ENCODE measurements at places on chromosomes 13 and 19. TPM values are rescaled to one million over a fixed set of nuclear protein-coding genes. Genes with fewer than 3 reads are reported as not detected.

- no peaks in the 10 kb centered on the region for H3K4me1 ChIP-seq
- no peak for DNase-seq
- no peak overlapping the region for H3K27ac ChIP-seq
- no peaks in the 10 kb centered on the region for H3K36me3 ChIP-seq
- no peak overlapping the region for H3K4me3 ChIP-seq
These were observed 11.7 kb downstream of the TJP3 start for GRCh38 chr19:3719868-3720267.

DNA sequence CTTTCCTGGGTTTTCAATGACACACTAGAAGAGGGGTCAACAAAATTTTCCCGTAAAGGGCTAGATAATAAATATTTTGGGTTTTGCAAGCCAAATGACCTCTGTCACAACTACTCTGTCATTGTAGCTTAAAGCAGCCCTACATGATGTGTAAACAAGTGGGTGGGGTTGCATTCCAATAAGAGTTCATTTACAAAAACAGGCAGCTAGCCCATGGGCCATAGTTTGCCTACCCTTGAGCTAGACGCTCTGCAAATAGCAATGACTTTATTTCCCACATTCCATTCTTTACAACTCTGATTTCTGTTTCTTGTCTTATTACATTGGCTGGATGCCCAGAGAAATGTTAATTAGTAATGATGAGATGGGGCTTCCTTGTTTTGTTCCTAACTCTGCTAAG, 76.0 kb downstream of the ZNF557 start:
- no peak overlapping the region for H3K27ac ChIP-seq
- H3K36me3 ChIP-seq: no peaks in the 10 kb centered on the region
- no peaks in the 10 kb centered on the region for H3K27me3 ChIP-seq
- no peaks in the 10 kb centered on the region for H3K4me1 ChIP-seq
- no peak overlapping the region for H3K4me3 ChIP-seq
- no peak for DNase-seq

DNA sequence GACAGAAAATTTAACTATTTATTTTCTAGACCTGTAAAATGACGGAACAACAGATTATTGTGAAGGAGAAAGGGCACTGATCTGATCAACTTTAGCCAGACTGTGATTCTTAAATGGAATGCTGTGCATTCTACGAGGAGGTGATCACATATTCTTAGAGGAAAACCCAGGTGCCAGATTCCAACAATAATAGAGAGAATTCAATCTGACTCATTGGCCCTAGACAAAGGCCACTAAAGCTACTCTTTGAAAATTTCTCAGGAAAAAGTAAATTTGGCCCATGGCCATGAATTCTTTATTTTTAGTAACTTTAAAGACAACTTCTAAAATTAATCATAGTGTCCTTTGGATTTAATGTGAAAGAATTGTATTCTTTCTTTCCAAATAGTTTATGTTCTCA, 58.6 kb upstream of the POSTN start:
- peak overlapping the region; percentile 97 for H3K27ac ChIP-seq
- no peak overlapping the region for H3K4me3 ChIP-seq
- H3K4me1 ChIP-seq: peaks cover 21% of the 10 kb centered on the region
- peak; percentile 87 for DNase-seq
- H3K36me3 ChIP-seq: no peaks in the 10 kb centered on the region

DNA sequence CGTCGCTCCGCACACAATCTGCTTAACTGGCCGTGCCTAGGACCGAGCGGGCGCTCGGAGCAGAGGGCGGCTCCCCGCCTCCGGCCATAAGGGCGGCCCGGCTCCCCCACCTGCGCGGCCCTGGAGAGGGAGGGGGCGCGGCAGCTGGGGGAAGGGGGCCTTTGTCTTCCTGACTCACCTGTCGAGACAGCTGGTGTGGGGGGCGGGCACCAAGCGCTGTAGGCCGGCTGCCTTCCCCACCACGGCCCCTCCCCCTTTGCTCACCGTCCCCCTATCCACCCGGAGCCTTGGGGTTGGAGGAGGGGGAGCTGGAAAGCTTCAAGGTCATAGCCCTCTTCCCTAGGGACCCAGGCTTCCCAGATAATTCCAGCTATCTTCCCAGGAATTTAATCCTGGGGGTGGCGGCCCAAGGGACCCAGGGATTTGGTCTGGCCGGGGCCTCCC, 1.2 kb downstream of the VASP start:
- H3K36me3 ChIP-seq: peaks cover 11% of the 10 kb centered on the region
- H3K4me3 ChIP-seq: peak overlapping the region; percentile 99
- H3K4me1 ChIP-seq: peaks cover 23% of the 10 kb centered on the region
- H3K27me3 ChIP-seq: no peaks in the 10 kb centered on the region
- peak overlapping the region; percentile 87 for H3K27ac ChIP-seq

- DNase-seq: no peak
These were observed 13.1 kb downstream of the PCID2 start for GRCh38 chr13:113195360-113195759.

GRCh38 chr13:48862572-48862971, 113.1 kb upstream of the FNDC3A start:
- no peak overlapping the region for H3K4me3 ChIP-seq
- no peaks in the 10 kb centered on the region for H3K36me3 ChIP-seq
- H3K4me1 ChIP-seq: no peaks in the 10 kb centered on the region
- DNase-seq: no peak
- H3K27ac ChIP-seq: no peak overlapping the region

DNA sequence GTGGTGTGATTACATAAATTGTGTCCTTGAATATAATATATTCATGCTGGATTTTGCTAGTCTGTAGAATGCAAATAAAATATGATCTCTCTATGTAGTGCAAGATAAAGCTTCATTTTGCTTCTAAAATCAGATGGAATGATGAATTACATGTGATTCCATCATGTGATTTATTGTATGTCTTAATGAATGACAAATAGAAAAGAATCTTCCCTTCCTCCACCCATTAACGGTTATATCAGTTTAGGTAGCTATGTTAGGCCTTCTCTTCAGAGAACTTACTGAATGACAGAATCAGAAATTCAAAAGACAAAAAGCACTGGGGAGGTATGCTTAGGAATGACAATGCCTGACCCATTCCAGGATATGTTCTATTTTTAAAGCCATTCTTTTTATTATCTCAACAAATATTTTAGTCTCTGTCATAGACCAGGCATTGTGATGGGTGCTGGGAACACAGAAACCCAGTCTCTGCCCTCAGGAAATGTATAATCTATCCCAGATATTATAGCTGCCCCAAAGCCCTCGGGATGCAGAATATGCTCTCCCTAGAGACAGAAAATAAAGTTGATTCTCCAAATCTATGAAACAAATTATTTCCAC, 90.6 kb downstream of the TEX26 start:
- no peak overlapping the region for H3K27ac ChIP-seq
- H3K4me1 ChIP-seq: no peaks in the 10 kb centered on the region
- DNase-seq: no peak
- H3K36me3 ChIP-seq: no peaks in the 10 kb centered on the region
- peaks cover 2% of the 10 kb centered on the region for H3K27me3 ChIP-seq

The ZNF626 gene
- 18.5 TPM for total RNA-seq

The ZNF578 gene
- total RNA-seq: not detected

The REEP6 gene
- total RNA-seq: 6.6 TPM
